Upper lobe of left lung (tissue), 6 donors: ENCODE measurements at places on chromosomes 7 and 10. TPM values are rescaled to one million over a fixed set of nuclear protein-coding genes. Genes with fewer than 3 reads are reported as not detected.

The HYAL4 gene
- not detected for total RNA-seq

The ASB10 gene
- total RNA-seq: not detected

The CYP2C9 gene
- total RNA-seq: 0.92 TPM

GRCh38 chr7:4842319-4843064 is 19.3 kb downstream of the PAPOLB start:
- H3K27me3 ChIP-seq: no peaks in the 10 kb centered on the region
- no peak overlapping the region for H3K4me3 ChIP-seq
- H3K27ac ChIP-seq: peak overlapping the region; percentile 67
- peak; percentile 20 for DNase-seq

DNA sequence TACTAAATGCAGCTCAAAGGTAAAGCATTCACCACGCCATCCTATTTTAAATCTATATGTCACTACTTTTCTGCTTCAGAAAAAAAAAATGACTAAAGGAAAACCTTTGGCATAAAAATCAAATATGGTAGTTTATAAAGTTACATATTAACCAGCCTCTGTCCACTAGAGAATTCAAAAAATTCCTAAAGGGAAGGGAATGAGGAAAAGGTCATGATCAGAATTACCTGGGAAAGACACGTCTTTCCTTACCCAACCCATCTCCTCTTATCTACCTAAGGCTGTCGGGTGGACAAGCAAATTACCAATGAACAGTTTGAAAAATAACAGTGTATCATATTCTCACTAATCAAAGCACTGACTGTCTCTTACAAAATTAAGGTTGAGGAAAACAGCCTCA is 100.7 kb upstream of the TMEM106B start:
- no peak overlapping the region for H3K4me3 ChIP-seq
- H3K27ac ChIP-seq: no peak overlapping the region
- peaks cover 6% of the 10 kb centered on the region for H3K4me1 ChIP-seq
- DNase-seq: no peak
- no peaks in the 10 kb centered on the region for H3K27me3 ChIP-seq

GRCh38 chr7:98949336-98950044 is 71.2 kb downstream of the TRRAP start:
- DNase-seq: no peak
- H3K4me1 ChIP-seq: no peaks in the 10 kb centered on the region
- no peaks in the 10 kb centered on the region for H3K27me3 ChIP-seq
- H3K4me3 ChIP-seq: no peak overlapping the region

- peak; percentile 30 for DNase-seq
- H3K27me3 ChIP-seq: no peaks in the 10 kb centered on the region
- H3K4me1 ChIP-seq: no peaks in the 10 kb centered on the region
- no peak overlapping the region for H3K4me3 ChIP-seq
Observed at GRCh38 chr7:155869784-155870076, 57.5 kb upstream of the SHH start.

DNA sequence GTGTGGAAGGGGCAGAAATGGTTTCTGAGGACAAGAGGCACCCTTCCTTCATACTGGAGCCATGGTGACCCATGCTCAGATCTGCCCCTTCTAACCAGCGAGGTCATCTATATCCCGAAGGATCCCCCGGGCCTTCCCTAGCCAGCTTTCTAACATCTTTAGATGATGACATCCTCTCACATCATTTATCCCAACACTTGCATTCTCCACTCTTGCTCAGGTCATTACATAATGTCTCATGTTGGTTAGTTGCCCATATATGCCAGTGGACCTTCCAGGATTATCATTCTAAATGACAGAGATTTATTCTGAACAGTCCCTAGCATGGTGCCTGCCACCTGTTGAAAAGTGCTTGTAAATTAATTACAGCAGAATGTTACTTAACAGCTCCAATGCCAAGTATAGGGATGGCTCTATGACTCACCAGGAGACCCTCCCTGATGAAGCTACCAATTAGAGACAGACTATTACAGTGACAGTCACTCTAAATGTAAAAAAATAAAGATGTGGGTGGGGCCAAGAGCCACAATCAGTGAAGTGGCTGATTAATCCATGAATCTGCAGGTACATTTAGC is 22.6 kb upstream of the ABLIM1 start:
- no peaks in the 10 kb centered on the region for H3K27me3 ChIP-seq
- peaks cover 36% of the 10 kb centered on the region for H3K4me1 ChIP-seq
- no peak overlapping the region for H3K4me3 ChIP-seq
- no peak overlapping the region for H3K27ac ChIP-seq
- no peak for DNase-seq

- H3K27me3 ChIP-seq: no peaks in the 10 kb centered on the region
- H3K27ac ChIP-seq: no peak overlapping the region
- no peak overlapping the region for H3K4me3 ChIP-seq
- no peak for DNase-seq
- no peaks in the 10 kb centered on the region for H3K4me1 ChIP-seq
Observed at GRCh38 chr7:38728145-38728544, 97.0 kb upstream of the AMPH start.

GRCh38 chr10:118903251-118903650 is 126.3 kb upstream of the NANOS1 start:
- no peak overlapping the region for H3K4me3 ChIP-seq
- H3K4me1 ChIP-seq: no peaks in the 10 kb centered on the region
- no peaks in the 10 kb centered on the region for H3K27me3 ChIP-seq
- DNase-seq: peak; percentile 30

- H3K36me3 ChIP-seq: no peaks in the 10 kb centered on the region
- H3K27me3 ChIP-seq: no peaks in the 10 kb centered on the region
- DNase-seq: no peak
- H3K4me1 ChIP-seq: no peaks in the 10 kb centered on the region
- H3K4me3 ChIP-seq: no peak overlapping the region
Observed at GRCh38 chr10:46069771-46070463, 23.8 kb upstream of the MSMB start.

- H3K27ac ChIP-seq: peak overlapping the region; percentile 60
- no peak overlapping the region for H3K4me3 ChIP-seq
- no peaks in the 10 kb centered on the region for H3K27me3 ChIP-seq
- no peak for DNase-seq
- H3K36me3 ChIP-seq: no peaks in the 10 kb centered on the region
Observed at GRCh38 chr10:13526948-13527863, 1.6 kb downstream of the BEND7 start.
